Astrocyte of the cerebellum (primary cell): ENCODE measurements at places on chromosomes 16 and 17.

GRCh38 chr16:89721546-89722391, 432 bp downstream of the ZNF276 start:
- no peak for DNase-seq

DNA sequence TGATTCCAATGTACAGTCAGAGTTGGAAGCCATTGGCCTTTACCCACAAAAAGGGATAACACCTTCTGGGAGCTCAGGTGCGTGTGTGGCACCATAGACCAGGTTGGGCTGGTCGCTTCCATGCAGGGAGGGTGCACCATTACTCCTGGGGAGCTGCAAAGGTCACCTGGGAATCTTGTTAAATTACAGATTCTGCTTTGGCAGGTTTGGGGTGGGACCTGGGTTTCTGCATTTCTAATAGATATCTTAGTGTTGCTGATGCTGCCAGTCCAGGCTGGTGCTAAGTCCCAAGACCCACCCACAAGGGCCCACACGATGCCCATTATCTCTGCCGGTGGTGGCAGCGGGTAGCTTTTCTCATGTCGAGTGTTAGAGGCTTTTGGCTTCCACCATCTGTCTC, 148.3 kb upstream of the CACNG5 start:
- DNase-seq = no peak

GRCh38 chr17:20189979-20190378, 180.8 kb downstream of the SPECC1 start:
- no peak for DNase-seq

DNA sequence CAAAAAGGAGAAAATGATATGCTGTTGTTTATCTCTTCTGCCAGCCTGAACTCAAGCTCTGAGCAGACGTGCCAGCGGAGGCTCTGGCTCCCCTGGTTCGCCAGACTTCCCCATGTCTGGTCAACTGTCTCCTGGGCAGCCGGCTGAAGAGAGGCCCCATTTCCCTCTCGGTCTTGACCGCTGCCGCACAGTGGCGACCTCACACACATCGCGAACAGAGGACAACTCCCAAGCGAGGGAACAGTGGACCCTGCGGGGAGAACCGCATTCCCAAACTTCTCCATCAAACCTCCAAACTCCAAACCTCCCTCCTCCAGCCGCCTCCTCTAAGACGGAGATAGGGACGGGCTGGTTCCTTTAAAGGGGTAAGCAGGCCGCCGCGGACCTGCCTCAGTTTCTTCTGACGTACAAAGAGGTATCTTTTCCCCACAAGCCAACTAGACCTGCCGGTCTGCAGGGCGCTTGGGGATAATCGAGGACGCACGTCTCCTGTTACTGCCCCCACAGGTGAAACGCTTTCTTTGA, 24.9 kb upstream of the RFFL start:
- DNase-seq = no peak

DNA sequence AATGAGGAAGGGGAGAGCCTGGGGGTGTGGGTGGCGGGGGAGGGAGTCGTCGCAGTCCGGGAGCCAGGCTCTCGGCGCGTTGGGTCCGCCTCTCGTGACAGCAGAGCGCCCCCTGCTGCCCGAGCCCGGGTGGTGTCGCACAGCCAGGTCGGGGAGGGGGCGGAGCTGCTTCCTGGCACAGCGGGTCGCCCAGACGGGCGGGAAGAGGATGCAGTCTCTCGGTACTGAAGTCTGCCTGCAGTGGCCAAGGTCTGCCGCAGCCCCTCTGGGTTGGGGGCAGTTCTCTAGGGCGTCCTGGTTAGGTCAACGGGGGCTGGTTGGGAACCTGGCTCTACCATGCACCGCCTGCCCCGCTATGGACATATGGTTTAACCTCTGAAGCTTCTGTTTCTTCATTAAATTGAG, 38.2 kb upstream of the CCDC182 start:
- DNase-seq = no peak

GRCh38 chr17:3910420-3911270, 5.6 kb downstream of the P2RX1 start:
- DNase-seq = no peak

GRCh38 chr17:82528484-82529265, 9.1 kb downstream of the FOXK2 start:
- DNase-seq = no peak

- DNase-seq = no peak
These were observed 31.3 kb upstream of the RASL10B start for GRCh38 chr17:35700150-35700549.

GRCh38 chr17:74391771-74392170, 24.5 kb downstream of the GPR142 start:
- no peak for DNase-seq

- no peak for DNase-seq
These were observed 15.7 kb downstream of the MVP start for GRCh38 chr16:29835926-29836325.

DNA sequence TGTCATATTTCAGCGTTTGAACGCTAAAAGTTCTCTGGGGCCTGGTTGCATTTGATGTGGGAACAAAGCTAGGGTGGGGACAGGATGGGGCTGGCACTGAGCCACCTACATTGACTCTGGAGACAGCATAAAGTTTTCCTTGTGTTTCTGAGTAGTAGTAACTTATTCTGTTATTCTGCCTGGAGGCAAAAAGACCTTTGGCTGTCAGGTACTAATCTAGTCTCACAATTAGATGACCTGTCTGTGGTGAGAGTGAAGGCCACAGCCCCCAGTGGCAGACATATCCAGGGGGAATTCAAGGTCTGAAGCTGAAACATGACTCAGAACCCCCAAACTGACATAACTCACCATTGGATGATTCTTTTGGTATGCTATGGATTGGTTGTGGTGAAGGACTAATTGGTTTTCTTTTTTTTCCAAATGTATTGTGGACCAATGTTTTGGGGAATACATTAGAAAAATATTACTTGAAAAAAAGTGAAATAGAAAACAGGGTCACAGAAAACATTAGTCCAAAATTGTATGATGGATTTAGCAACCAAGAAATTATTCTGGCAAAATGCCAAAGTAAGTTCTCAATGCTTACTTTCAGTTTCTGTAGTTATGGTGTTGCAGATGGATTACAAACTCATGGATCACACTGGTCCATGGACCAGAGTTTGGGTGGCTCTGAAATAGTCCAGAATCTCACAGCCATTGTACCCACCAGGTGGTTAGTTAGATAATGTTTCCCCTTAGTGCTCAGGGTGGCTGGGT, 10.5 kb upstream of the SALL1 start:
- no peak for DNase-seq

DNA sequence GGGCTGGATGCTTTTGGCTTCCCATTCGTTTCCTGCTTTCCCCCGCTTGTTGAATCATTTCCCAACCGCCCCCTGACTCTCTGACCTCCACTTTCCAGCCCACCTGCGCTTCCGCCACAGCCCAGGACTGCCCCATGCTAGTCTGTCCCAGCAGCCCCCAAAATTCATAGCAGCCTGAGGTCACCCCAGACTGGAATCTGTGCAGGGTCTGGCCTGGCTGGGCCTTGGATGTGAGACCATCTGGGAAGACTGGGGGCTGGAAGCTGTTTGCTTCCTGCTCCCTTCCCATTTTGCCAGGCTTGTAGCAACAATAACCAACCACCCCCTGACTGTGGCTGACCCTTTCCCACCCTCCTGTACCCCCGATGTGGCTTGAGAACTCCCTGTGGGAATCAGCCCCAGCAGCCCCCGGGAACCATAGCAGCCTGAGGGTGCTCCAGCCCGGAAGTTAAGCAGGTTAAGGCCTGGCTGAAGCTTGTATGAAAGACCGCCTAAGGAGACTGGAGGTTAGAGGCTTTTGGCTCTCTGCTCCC, 2290.8 kb downstream of the TP53TG3F start:
- no peak for DNase-seq

DNA sequence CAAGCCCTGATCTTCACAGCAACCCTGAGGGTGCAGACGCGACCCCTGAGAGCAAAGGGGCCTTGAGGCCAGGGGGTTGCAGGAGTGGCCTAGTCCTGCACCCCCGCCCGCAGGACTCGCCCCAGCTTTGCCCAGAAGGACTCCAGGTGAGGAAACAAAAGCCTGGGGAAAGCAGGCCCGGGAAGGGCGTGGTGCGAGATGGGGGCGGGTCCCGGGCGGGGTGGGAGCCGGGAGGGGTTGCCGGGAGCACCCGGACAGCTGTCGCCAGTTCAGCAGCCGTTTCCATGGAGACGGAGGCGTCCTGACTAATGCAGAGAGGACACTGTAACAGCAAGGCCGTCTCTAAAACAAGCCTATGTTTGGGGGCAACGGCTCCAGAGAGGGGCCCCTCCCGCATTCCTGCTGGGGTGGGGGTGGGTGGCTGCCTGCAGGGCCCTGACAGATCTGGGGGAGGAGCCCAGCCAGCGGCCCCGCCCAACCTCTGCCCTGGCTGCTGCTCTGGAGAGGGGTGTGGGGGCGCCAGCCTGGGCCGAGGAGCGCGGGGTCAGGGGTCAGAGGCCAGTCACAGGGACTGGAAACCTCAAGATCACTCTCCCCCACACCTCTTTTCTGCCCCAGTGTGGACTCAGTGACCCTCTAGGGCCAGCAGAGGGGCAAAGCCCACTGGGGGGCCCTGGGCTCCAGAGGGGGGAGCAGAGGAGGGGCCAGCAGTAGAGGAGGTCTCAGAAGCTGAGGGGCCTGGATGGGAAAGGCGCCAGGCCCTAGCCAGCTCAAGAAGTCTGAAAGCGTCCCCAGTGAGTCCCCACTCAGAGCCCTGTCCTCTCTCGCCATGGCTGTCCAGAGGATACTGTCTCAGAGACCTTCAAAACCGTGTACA, 3.1 kb upstream of the TPPP3 start:
- no peak for DNase-seq

GRCh38 chr16:83441517-83441916, 366.3 kb upstream of the HSBP1 start:
- DNase-seq = no peak

DNA sequence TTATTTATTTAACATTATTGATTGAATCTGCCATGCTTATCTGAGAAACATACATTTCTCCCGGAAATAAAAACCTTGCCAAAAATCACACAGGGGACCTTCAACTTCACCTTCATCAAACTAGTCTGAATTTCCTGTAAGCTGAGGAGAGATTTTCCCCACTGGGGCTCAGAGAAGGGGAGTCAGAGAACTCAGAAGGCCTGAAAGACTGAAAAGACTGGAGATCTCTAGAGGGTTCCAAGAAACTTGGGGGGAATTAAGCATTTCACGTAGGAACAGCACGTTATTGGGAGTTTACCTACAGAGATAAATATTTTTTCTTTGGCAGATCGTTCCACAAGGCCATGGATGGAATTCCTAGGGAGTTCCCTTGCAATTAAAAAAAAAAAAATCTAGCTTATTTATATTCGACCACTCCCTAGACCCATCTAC, 528 bp upstream of the NOL11 start:
- DNase-seq = no peak

GRCh38 chr17:28684963-28685362, 23.0 kb downstream of the SUPT6H start:
- no peak for DNase-seq

DNA sequence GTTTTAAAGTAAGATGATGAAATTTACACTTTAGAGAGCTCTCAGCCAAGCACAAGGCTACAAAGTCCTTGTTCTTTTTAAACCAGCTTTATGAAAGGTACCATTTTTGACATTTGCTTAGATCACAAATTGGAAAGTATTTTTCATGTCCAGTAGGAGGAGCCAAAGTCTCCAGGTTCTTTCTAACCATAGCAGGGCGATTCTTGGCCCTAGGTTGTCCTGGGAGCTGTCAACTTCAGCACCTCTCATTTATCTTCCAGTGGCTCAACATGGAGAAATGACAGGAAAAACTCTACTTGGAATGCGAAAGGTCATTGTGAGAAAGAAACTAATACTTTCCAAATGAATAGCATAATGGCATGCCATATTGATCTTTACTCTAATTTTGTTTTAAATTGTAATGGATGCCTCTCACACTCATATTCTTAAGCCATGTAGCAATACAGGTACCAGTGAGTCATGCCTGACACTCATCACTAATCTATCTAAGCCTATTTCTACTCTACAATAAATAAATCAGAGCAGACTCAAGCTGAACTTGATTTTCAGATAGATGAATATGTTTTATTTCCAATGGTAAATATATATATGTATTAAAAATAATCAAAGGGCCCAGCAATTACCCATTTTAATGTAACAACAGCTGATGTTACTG, 919.1 kb upstream of the EEF2KMT start:
- DNase-seq = peak; percentile 38

GRCh38 chr17:72165867-72166439, 45.1 kb downstream of the SOX9 start:
- DNase-seq = no peak

DNA sequence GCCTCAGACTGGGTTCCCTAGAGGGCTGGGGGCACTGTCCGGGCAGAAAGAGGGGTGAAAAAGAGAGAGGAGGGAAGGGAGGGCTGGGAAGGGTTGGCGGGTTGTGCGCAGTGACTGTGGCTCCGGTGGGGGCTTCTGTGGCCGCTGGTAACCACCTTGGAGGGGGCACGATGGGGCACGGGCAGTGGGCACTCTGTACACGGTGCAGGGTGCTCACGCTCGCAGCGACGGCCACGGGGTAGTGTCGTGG, 588 bp downstream of the PLLP start:
- no peak for DNase-seq

DNA sequence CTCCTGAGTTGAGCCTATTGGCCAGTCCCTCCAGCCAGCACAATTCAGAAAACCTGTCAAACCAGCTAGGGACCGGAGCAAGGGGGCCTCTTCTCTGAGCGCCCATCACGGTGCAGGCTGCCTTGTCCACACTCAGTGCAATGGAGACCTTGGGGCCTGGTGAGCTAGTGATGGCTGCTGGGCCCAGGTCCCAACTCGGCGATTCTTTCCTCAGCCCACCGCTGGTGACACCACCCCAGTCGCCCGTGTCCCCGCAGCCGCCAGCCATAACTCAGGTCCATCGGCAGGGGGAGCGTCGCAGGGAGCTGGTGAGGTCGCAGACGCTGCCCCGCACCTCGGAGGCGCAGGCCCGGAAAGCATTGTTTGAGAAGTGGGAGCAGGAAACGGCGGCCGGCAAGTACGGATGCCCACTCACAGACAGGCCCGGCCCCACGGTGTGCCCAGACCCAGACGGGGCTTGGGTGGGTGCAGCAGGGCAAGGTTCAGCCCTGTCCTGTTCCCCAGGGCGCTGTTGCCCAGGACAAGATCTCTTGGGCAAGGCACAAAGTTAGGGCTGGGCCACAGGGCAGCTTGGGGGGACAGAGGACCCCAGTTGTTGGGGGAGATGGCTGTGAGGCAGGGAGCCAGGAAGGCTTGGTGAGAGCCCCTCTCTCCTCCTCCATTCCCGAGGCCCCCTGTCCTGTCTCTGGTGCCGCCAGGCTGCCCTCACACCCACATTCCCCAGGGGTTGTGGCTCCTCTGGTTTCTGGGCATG, 10.8 kb downstream of the SMTNL2 start:
- no peak for DNase-seq

DNA sequence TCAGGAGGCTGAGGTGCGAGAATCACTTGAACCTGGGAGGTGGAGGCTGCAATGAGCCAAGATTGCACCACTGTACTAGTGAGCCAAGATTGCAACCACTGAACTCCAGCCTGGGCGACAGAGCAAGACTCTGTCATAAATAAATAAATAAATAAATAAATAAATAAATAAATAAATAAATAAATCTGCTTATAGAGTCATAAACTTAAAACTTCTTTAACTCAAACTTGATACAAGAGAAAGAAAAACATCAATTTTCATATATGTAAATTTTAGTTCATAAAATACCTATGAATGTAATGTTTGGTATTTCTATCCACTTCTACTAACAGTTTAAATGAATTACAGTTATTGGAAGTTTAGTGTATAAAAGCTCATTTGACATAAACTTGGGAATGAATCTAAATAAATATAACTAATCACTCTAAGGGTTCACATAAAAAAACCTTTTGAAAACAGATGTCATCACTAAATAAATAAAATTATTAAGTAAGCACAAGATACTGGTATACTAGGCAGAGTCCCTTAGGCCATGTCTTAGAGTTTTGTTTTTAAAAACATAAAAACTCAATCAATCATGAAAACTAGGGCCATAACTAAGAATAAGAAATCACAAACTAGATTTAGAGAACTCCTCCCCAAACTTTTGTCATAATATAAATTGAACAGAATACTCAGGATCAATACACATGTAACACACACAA, 54.1 kb downstream of the SMURF2 start:
- DNase-seq = no peak
